ENCODE measurements at places on chromosomes 16 and 17.
A peak's percentile ranks its signal among the peaks of the same experiment; 100 is the strongest.

GRCh38 chr17:48502312-48502711 lies 28.5 kb downstream of the HOXB1 start:
- peaks cover 74% of the 10 kb centered on the region for H3K27me3 ChIP-seq
- H3K4me3 ChIP-seq: no peak overlapping the region
- no peak overlapping the region for H3K27ac ChIP-seq
- peaks cover 43% of the 10 kb centered on the region for H3K4me1 ChIP-seq

DNA sequence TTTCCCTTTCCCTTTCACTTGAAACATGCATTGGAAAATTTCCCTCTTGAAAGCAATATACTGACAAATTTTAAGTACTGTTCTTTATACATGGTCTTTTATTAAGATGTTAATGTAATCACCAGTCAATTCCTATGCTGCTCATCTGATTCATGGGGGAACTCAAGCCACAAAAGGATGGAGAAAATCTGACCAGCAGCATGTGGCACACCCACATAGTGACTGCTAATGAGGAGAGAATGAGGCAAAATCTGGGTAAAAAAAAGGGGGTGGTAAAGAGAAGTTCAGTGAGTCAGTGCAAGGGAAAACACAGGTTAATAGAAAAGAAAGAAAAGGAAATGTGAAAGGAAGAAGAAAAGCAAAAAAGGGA lies 11.3 kb downstream of the RFFL start:
- H3K27ac ChIP-seq: no peak overlapping the region
- H3K36me3 ChIP-seq: no peaks in the 10 kb centered on the region
- no peak for DNase-seq
- no peaks in the 10 kb centered on the region for H3K27me3 ChIP-seq
- peaks cover 32% of the 10 kb centered on the region for H3K4me1 ChIP-seq

GRCh38 chr17:286571-286970 lies 66.0 kb downstream of the RPH3AL start:
- no peak for DNase-seq
- H3K4me3 ChIP-seq: no peak overlapping the region
- H3K27ac ChIP-seq: no peak overlapping the region
- H3K36me3 ChIP-seq: no peaks in the 10 kb centered on the region
- H3K27me3 ChIP-seq: peaks cover 15% of the 10 kb centered on the region

DNA sequence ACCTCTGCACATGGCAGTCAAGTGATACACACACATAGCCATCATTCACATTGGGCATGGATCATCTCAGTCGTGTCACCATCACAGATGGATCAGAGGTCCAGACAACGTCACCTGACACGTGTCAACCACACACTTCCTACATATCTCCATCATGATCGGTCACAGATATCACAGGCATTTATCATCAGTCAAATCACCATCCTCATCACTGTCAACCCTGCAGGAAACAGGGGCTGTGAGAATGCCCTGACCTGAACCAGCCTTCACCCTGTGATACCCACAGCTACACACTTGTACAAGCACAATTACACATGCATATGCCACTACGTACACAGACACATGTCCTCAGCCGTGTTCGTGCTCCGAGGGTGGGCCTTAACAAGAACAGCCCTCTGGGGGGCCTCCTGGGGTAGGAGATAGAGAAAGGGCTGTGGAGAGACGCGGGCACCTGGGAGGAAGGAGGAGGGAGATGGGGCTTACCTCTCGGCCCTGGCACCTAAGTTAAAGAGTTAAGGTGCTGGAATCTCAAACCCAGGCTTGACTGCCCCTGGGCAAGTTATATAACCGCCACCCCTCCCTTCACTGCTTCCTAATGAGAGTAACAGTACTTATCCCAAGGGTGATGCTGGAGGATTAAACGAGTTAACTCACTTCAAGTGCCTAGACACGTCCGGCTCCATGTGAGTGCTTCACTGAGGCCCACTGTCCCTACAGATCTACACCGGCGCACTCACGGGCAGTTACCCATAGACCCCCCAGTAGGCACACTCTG lies 1.1 kb downstream of the SLC12A4 start:
- peaks cover 44% of the 10 kb centered on the region for H3K4me1 ChIP-seq
- peak overlapping the region; percentile 92 for H3K27ac ChIP-seq
- no peak for DNase-seq
- peaks cover 5% of the 10 kb centered on the region for H3K27me3 ChIP-seq
- H3K4me3 ChIP-seq: peak overlapping the region; percentile 97
- H3K36me3 ChIP-seq: peaks cover 12% of the 10 kb centered on the region

GRCh38 chr17:27352448-27353032 lies 58.6 kb downstream of the WSB1 start:
- H3K36me3 ChIP-seq: peaks cover 4% of the 10 kb centered on the region
- peaks cover 9% of the 10 kb centered on the region for H3K27me3 ChIP-seq
- DNase-seq: no peak
- peaks cover 26% of the 10 kb centered on the region for H3K4me1 ChIP-seq

GRCh38 chr17:67982034-67982640 lies 14.1 kb downstream of the C17orf58 start:
- 0 out of 2 replicates have a peak, but pooled peaks cover 6% of the 10 kb centered on the region for H3K36me3 ChIP-seq
- H3K27ac ChIP-seq: no peak overlapping the region
- H3K4me1 ChIP-seq: no peaks in the 10 kb centered on the region
- H3K27me3 ChIP-seq: no peaks in the 10 kb centered on the region
- DNase-seq: no peak
- H3K4me3 ChIP-seq: no peak overlapping the region

DNA sequence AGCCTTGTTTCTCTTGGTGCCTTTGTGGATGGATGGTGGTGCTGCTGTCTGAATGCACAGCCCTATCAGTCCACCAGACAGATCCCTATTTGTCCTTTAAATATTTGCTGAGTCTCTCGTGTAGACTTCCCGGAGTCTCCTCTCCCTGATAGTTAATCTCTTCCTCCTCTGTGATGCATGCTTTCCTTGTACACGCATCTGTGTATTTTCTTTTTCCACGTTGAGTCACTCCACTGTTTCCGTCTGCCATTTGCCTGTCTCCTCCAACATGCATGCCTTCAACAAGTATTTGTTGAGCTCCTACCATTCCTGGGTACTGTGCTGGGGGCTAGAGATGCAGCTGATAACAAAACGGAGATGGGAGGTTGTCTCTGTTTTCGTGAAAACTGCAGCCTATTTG lies 282.6 kb downstream of the HAPSTR1 start:
- no peak overlapping the region for H3K27ac ChIP-seq
- H3K4me1 ChIP-seq: peaks cover 33% of the 10 kb centered on the region
- no peak for DNase-seq
- no peaks in the 10 kb centered on the region for H3K27me3 ChIP-seq
- H3K36me3 ChIP-seq: no peaks in the 10 kb centered on the region

DNA sequence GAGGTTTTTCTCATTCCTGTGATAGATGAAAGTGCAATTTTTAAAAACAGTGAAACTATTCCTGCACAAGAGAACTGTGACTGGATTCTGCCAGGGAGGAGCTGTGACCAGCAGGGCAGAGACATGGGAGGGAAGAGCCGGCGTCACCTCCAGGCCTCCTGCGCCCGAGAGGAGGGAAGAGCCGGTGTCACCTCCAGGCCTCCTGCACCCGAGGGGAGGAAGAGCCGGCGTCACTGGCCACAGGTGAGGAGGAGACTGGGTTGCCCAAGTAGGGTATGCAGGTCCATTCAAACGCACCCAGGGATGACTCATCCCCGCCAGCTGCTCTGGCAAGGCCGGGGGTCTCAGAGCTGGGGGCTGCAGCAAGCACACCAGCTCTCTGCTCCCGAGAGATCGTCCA lies 56.7 kb downstream of the METRNL start:
- no peaks in the 10 kb centered on the region for H3K4me1 ChIP-seq
- no peaks in the 10 kb centered on the region for H3K27me3 ChIP-seq
- H3K36me3 ChIP-seq: no peaks in the 10 kb centered on the region
- no peak overlapping the region for H3K4me3 ChIP-seq

- H3K27ac ChIP-seq: no peak overlapping the region
- H3K36me3 ChIP-seq: peaks cover 2% of the 10 kb centered on the region
These were observed 15.8 kb downstream of the RIPOR1 start for GRCh38 chr16:67544329-67544841.

DNA sequence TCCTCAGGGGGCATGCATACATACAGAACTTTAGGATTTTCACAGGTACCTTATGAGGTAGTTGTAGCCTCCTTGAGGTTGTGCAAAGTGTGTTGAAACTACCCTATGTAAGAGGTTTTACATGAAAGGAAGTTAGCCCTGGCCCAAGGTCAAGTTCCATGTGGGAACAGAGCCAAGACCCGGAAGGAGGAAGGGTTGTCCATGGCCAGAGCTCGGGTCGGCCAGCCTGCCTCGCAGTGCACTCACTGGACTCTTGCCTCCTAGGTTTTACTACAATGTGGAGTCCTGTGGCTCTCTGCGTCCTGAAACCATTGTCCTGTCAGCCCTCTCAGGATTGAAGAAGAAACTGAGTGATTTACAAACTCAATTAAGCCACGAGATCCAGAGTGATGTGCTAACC lies 8.2 kb downstream of the POLR2C start:
- H3K27me3 ChIP-seq: no peaks in the 10 kb centered on the region
- no peak for DNase-seq
- H3K4me1 ChIP-seq: peaks cover 39% of the 10 kb centered on the region
- H3K36me3 ChIP-seq: peaks cover 51% of the 10 kb centered on the region

- no peaks in the 10 kb centered on the region for H3K27me3 ChIP-seq
- no peak for DNase-seq
- H3K36me3 ChIP-seq: no peaks in the 10 kb centered on the region
- H3K4me3 ChIP-seq: no peak overlapping the region
- peaks cover 14% of the 10 kb centered on the region for H3K4me1 ChIP-seq
These were observed 88.8 kb downstream of the ZDHHC7 start for GRCh38 chr16:84922351-84923120.

DNA sequence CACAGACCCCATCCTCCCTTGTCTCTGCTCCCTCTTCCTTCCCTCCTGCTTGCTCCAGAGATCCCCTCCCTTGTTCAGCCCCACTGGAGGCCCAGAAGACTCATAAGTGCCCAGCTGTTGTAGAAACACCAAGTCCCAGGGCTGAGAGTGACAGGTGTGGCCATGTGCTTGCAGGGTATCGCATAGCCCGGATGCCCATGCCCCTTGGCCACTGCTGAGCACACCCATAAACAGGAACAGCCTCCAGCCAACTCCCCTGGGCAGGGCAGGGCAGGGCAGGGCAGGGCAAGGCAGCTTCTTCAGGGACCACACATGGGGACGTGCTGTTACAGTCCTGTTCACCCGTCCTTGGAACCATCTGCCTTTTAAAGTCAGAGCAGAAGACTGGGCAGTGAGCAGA lies 2.0 kb downstream of the CACNG1 start:
- H3K4me3 ChIP-seq: no peak overlapping the region
- H3K27ac ChIP-seq: no peak overlapping the region
- peaks cover 18% of the 10 kb centered on the region for H3K36me3 ChIP-seq
- no peaks in the 10 kb centered on the region for H3K4me1 ChIP-seq
- no peak for DNase-seq
- H3K27me3 ChIP-seq: no peaks in the 10 kb centered on the region

GRCh38 chr16:13863075-13863765 lies 56.7 kb upstream of the ERCC4 start:
- DNase-seq: no peak
- no peaks in the 10 kb centered on the region for H3K4me1 ChIP-seq
- H3K27me3 ChIP-seq: peaks cover 2% of the 10 kb centered on the region
- H3K4me3 ChIP-seq: no peak overlapping the region
- peaks cover 2% of the 10 kb centered on the region for H3K36me3 ChIP-seq

- H3K36me3 ChIP-seq: peaks cover 10% of the 10 kb centered on the region
- H3K4me3 ChIP-seq: no peak overlapping the region
- no peak for DNase-seq
- 0 out of 2 replicates have a peak, but pooled peaks cover 5% of the 10 kb centered on the region for H3K4me1 ChIP-seq
- H3K27me3 ChIP-seq: no peaks in the 10 kb centered on the region
These were observed 165.1 kb downstream of the CHD9 start for GRCh38 chr16:53219795-53220454.
